ENCODE measurements at places on chromosomes 4 and X.

DNA sequence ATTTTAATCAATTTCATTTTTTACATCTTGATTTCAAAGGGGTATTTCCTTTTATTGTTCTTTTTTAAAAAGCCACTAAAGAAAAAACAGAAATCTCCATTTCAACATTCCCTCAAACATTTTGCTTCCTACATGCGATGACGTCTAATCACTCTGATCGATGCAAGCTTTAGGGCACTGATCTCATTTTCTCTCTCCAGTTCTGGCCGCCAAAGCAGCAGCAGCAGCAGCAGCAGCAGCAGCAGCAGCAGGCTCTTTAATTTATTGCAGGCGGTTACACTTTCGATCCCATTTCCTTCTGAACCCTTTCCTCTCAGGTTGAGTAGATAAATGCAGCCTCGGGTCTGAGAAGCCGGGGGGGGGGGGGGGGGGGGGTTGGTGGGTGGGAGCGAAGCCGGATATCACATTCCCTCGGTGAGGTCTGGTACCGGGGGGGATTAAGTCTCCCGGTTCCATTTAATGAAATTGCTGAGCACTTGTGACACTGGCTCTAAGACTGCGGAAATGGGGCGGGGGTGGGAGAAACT, 3.4 kb upstream of the PCDH7 start:
- DNase-seq: peak; percentile 50

- no peak for DNase-seq
These were observed 58.8 kb downstream of the FRMPD4 start for GRCh38 chrX:12197030-12197429.

GRCh38 chr4:138105331-138105730, 136.8 kb downstream of the SLC7A11 start:
- DNase-seq: no peak

DNA sequence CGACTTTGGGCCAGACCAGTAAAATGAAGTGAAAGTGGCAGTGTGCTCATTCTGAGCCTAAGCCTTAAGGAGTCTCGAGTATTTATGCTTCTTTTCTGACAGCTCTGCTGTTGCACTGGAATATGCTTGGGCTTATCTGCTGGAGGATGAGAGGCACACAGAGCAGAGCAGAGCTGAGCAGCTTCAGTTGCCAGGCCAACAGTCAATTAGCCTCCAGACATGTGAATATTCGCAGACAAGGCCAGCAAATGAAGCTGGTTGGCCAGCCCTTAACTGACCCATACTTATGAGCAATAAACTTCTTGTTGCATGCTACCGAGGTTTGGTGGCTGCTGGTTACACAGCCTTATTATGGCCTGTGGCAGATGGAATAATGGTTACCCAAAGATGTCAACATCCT, 203.0 kb upstream of the GEMIN8 start:
- no peak for DNase-seq

DNA sequence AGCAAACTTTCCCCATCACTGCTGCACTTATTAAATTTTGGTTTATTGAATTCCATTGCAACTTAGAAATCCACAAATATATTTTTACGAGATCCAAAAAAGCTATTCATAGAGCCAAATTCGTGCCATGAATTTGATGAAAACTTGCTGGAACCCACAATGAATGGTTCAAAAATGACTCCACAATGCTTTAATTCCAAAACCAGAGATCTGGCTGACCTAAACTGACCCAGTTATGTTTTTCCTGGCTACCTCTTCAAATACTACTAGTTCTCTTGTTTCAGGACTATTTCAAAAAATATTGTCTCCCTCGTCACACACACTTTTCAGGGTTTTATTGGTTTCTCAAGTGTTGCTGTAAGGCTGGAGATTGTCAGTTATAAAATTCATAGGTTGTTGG, 474.8 kb downstream of the PDGFC start:
- DNase-seq: no peak

DNA sequence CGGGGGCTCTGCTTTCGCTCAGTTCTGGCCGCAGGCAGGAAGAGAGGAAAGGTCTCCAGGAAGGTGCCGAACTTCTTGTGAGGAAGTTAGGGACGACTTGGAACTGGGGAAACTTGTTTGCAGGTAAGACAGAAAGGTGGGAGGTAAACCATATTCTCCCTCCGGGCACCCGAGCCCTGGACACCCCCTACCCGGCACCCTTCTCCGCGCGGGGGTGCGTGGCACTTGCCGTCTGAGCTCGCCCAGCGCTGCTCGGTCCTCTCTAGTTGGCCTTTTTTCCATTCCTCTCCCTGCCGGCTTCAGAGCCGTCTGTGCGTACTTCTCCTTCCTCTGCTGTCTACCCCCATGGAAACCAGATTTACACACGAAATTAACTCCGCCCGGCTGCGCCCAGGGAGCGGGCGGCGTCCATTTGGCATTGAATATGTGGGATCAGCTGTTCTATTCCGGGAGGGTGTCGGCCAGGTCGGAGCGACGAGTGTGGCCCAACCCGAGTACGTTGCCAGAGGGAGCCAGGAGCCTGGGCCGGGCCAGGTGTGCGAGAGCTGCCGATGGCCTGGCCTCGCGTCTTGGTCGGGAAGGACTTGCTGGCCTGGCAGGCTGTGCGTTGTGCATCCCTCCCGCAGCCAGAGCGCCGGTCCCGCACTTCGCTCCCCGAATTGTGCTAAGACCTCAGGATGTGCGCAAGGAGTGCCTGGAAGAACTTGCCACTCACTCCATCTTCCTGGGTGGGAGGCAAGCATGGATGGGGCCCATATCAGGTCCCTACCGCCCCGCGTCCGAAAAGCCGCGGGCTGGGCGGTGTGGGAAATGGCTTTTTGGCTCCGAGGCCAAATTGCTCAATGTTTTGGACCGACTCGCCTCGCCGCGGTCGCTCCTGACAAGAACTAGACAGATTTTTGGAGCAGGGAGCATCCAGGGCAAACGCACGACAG, 1.7 kb downstream of the PDGFRA start:
- peak; percentile 41 for DNase-seq

- DNase-seq: no peak
These were observed 171.8 kb upstream of the GPC4 start for GRCh38 chrX:133587071-133587470.

- DNase-seq: no peak
These were observed 220.1 kb downstream of the PDGFC start for GRCh38 chr4:156751486-156751885.

- DNase-seq: no peak
These were observed 69.3 kb downstream of the OPHN1 start for GRCh38 chrX:68363984-68364383.

- no peak for DNase-seq
These were observed 9.8 kb downstream of the BGN start for GRCh38 chrX:153504445-153505016.

GRCh38 chrX:152869972-152870371, 27.9 kb upstream of the ZNF185 start:
- DNase-seq: no peak

GRCh38 chrX:64379924-64380323, 15.3 kb downstream of the MTMR8 start:
- no peak for DNase-seq

DNA sequence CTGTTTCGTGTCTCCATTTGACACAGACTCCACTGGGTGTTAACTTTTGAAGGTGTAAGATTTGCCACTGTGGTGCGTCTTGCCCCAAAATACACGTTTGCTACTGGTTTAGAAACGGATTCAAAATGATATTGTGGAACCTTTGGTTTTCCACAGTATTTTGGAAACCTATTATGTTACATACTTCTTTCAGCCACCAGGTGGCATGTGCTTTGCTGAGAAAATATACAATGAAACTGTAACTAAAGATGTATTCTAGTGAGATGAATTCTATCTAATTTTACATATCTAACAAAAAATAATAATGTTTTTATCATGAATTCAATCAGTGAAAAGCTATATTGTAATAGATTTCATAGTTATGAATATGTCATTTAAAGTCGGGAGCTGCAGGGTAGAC, 28.4 kb upstream of the SLITRK4 start:
- DNase-seq: no peak

DNA sequence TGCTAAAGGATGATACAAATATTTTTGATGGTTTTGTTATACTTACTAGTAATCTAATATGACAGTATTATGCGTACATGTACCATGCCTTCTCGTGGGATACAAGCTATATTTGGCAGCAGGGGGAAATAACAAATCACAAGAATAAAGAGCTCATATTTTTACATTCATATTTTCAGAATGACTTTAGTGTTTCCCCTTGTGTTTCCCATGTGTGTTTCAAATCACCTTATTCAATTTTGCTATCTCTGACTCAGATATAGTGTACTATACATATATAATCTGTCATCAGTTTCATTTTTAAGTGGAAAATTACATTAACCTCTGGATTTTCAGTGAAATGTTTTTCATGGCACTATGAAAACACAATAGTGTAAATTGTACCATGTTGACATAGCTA, 146.8 kb downstream of the RPA4 start:
- DNase-seq: no peak

- no peak for DNase-seq
These were observed 2.8 kb downstream of the CCNG2 start for GRCh38 chr4:77159806-77160205.

DNA sequence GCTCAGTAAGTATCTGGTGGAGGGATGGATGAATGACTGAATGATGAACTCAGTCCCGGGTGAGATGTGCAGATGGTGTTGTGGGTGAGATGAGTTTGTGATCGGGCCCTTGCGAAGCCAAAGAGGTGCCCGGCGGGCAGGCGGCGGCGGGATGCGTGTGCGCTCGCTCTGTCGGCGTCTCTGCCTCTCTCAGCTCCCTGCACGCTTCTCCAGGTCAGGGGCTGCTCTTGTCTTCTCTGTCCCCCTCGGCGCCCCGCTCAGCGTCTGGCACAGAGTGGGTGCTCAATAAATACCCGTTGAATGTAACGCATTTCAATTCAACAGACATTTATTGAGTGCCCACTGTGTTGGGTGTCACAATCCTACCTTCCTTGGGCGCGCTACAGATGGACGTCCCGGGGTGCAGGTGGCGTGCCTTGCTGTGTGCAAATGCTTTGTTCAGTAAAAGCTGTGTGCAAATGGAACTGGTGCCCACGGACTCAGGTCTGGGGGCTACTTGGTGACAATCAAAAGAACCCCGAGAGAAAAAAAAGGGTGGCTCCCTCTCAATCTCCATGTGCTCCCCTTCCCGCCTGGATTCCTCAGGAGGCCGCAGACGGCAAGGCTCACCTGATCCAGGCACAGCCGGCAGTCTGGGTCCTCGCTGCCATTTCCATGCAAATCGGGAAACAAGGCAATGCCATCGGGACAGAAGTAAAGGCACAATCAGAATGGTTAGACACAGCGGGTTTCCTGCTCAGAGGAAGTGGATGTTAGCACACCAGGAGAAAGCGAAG, 65.6 kb upstream of the AFAP1 start:
- no peak for DNase-seq

DNA sequence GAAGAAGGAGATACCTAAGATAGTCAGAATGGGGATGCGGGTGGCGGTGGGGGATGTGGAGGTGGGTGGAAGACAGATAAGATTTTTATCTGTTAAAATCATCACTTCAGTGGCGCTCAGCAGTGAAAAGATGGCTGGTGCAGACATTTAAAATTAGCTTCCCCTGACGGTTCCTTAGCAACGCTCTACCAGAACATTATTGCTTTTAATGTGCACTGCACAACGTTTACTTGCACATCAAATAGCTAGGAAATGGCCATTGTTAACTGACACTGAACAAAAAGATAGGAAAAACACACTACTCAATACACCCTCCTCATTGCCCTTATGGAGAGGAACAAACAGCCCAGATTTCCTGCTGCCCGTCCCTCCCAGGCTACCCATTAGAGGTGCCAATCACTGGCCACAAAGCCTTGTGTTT, 61.0 kb upstream of the FTHL17 start:
- DNase-seq: no peak

All from nephron progenitor cell (in vitro differentiated cells).